COR-L47 (cell line): ENCODE measurements at places on chromosomes 12 and 14.

- DNase-seq, result no peak
Measured at GRCh38 chr12:68189821-68190242, 30.3 kb upstream of the IFNG start.

DNA sequence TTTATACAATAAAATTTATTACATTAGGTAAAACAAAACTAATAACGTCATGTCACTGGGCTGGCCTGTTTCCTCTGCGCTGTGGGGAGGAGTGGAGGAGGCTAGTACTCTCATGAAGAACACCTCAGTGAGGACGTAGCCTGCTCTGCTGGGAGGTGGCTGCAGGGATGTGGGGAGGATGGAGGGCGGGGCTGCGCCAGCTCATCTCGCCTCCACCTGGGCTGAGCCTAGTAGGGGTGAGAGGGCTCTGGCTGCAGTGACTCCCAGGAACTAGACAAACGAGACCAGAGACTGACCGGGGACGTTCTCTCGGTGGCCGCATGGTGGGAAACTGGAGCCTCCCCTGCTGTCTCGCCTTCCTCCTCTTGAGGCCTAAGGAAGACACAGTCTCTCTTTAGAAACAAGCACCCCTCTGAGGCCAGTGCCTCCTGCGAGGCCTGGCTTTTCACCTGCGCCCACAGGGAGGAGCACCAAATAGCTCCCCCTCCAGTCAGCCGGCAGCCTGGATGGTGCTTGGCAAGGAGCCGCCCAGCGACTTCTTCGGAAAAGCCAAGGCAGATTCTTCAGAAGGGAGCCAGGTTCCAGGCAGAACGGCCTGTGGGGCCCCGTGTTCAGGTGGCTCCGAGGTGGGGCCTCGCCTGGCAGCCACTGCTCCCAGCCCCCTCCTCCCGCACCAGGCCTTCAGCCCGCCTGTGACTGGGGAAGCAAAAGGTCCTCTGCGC is 62.4 kb downstream of the PLEKHG3 start:
- no peak for DNase-seq

- no peak for DNase-seq
Measured at GRCh38 chr12:64025174-64025958, 180.9 kb downstream of the SRGAP1 start.

GRCh38 chr12:112018571-112019237 is 5.5 kb downstream of the ERP29 start:
- no peak for DNase-seq

GRCh38 chr12:77382096-77382742 is 316.9 kb upstream of the E2F7 start:
- no peak for DNase-seq

GRCh38 chr14:57732463-57733285 is 133.2 kb downstream of the SLC35F4 start:
- no peak for DNase-seq

- no peak for DNase-seq
Measured at GRCh38 chr12:76777765-76778216, 13.9 kb downstream of the ZDHHC17 start.

DNA sequence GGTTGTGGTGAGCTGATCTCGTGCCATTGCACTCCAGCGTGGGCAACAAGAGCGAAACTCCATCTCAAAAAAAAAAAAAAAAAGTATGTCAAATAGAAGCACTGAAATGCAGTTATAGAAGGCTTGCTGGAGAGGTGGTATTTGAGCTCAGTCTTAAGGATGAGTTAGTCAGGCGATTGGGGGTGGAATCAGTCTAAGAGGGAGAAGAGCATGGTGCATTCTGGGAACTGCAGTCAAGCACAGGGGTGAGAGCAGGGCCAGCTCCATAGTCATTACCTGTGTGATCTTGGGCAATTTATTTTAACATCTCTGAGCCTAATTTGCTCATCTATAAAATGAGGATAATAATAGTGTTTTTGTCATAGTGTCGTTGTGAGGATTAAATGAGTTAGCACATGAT is 5.9 kb upstream of the GNB3 start:
- no peak for DNase-seq

DNA sequence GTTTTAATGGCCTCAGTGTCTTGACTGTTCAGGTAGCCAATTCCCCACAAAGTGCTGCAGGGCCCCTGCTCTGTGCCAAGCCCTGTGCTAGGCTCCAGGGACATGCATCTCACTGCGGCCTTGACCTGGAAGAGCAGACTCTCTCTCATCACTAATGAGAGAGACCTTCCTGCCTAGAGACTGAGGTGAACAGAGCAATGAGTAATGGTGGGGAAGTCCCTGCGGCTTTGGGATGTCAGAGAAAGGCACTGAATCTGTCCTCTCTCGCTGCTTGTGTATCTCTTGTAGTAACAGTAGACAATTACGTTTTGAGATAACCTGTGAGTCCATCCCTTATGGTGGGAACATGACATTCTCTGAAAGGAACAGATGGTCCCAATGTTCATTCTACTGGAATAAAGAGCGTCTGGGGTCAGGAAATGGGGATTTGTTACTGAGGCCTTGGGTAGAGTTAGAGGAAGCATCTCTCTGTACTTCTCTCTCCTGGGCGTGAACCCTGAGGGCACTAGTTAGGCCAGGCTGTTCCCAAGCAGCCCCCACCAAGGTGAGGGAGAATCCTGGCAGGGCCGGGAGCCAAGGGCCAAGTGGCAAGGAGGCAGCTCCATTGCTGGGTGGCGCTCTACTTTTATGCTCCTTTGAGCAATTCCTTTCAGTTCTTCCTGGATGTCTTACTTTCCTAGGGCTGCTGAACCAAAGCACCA is 13.5 kb downstream of the NFATC4 start:
- DNase-seq, result no peak

GRCh38 chr12:123233505-123234308 is 471 bp downstream of the MTRFR start:
- DNase-seq, result no peak

- peak; percentile 56 for DNase-seq
Measured at GRCh38 chr12:59164991-59165718, 244.9 kb upstream of the LRIG3 start.

- no peak for DNase-seq
Measured at GRCh38 chr12:108819920-108820706, 37.3 kb downstream of the SSH1 start.

GRCh38 chr14:102761206-102761605 is 16.0 kb upstream of the TRAF3 start:
- DNase-seq, result no peak

DNA sequence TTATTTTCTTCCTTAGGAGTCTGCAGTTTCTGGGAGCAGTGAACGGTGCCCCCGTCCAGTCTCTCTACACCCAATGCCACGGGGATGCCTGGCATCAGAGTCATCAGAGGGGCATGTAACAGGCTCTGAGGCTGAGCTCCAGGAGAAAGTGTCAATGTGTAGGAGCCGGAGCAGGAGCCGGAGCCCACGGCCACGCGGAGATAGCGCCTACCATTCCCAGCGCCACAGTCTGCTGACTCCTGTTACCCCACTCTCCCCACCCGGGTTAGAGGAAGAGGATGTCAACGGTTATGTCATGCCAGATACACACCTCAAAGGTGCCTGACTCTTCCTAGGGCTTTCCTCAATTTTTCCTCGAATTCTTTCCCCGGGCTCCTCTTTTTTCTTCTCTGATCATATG is 3.3 kb upstream of the PA2G4 start:
- DNase-seq, result no peak

DNA sequence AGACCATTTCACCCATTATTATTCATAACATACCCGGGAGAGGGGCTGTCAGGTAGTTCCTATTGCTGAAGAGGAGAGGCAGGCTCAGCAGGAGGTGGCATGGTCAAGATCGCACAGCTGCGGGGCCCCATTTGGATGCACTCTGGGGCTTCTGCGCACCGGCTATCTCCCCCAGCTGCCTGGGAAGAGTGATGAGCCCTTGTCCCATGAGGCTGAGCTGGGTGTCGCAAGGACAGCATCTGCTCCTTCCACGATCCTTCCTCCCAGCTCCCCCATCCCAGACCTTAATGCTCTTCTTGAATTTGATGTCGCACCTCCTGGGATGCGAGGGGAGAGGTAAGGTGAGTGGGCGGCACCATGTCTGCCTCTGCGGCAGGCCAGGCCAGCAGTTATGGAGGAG is 62.6 kb downstream of the SLC24A4 start:
- DNase-seq, result no peak

DNA sequence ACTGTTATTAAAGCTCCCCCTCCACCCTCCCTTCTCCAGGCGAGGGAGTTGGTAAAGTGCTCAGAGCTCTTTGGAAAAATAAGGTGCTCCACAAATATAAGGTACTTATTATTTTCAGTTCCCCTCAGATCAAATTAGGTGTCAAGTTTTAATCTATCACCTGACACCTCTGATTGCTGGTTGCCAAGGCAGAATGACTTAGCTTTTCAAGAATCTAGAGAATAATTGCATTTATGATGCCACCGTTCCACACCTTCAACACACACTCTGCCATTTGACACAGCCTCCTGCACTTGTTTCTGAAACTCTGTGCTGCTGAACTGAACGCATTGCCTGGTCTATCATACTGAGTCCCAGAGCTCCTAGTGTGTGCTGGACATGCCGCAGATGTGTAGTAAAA is 128.6 kb downstream of the CRACR2A start:
- DNase-seq, result no peak

DNA sequence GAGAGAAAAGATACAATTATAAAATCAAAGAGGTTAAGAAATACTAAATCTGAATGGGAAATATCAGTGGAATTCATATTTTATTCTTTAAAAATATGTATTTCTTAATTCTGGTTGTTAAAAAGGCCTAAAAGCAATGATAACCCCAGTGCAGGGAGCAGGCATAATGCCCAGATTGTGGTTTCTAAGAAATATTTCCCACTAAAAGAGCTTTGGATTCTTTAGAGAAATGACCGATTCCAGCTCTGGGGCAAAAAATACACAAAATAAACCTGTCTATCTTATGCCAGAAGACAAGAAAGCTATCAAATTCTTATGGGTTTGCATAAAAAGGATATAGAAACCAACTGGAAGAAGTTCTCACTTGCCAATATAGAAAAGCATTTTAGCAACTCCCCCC is 71.6 kb downstream of the PDE6H start:
- no peak for DNase-seq

- DNase-seq, result no peak
Measured at GRCh38 chr12:102756530-102756929, 160.5 kb downstream of the PAH start.
